ENCODE measurements at places on chromosomes 4 and X.

DNA sequence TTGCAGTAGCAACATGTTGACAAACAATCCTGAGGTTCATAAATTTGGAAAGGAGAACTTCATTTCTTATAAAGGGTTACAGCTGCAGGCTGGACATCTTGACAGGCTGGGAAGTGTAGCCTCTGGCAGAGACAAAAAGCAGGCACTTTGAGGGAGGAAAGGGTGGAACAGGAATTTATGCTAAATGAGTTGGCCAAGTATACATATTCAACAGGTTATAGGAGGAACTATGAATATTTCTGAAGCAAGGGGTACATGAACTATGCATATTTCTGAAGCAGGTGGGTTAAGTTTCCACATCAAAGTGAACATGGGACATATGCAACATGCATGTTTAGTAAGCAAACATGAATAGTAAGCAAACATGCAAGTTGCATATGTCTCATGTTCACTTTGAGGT lies 1.6 kb upstream of the ANTXR2 start:
- no peak for DNase-seq

DNA sequence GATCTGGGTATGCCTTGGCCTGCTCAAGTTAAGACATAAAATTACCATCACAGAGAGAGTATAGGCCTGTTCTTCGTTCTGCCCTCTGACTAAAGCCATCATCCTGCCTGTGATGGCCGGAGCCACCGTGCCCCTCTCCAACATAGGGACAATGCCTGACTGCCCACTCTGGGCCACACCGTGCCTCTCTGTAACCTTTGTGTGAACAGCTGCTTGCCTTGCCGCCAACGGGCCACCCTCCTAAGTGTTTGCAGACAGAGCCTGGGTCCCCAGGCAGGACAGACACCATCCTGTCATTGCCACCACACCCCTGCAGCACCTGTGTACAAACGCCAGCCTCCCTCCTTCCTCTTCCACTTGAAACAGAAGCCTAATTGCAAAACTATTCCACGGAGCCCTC lies 298.7 kb upstream of the TENM3 start:
- no peak for DNase-seq

DNA sequence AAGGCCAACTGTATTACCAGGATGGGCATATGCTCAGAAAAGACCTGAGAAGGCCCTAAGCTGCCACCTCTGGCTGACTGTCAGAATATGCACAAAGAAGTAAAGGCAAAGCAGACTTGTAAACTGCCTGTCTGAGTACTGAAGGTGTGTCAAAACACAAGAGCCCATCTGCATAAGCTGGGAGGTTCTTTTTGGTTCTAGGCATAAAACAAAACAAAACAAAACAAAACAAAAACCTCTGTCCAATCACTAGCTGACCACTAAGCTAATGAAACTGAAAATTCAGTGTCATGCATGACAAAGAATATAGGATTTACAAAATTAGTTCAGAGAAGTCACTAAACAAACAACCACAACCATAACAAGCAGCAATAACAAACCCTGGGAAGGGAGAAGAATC lies 20.6 kb downstream of the SH3D19 start:
- peak; percentile 4 for DNase-seq

- no peak for DNase-seq
Observed at GRCh38 chrX:39709812-39710211, 387.9 kb downstream of the BCOR start.

GRCh38 chr4:160180211-160180610 lies 1077.3 kb downstream of the RAPGEF2 start:
- peak; percentile 91 for DNase-seq

DNA sequence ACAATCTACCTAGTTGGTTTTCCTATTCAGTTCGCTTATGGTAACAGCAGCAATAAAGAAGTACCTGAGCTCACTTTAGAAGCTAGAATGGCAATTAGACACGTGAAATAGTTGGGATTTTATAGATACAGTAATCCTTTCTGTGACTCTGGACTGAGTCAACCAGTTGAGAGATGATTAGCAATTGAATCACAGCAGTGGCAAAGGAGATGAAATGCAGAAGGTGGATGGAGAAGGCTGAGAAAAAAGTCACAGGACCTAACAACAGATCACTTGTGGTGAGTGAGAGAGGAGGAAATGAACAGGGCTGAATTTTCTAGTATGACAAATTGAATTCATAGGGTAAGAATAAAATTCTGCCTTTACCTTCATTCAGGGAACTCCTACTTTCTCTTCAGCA lies 197.1 kb upstream of the MAGEB18 start:
- no peak for DNase-seq

- DNase-seq: no peak
Observed at GRCh38 chr4:26076000-26076587, 162.1 kb downstream of the SMIM20 start.

DNA sequence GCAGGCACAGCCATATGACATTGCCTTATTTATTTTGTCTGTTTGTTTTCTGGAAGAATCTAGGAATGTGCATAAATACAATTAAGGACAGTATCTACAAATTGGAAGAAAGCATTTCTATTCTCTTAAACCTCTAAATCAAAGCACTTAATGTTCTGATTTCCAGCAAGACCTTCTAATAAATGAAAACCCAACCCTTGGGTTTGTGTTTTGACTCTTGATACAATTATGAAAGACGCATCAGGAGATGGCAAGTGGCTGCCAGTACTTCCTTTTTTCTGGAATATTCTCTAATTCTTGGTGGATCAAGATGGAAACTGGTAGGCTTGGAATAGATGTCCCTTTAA lies 437 bp upstream of the CPE start:
- no peak for DNase-seq
